ENCODE measurements at places on chromosomes 16 and 17.

DNA sequence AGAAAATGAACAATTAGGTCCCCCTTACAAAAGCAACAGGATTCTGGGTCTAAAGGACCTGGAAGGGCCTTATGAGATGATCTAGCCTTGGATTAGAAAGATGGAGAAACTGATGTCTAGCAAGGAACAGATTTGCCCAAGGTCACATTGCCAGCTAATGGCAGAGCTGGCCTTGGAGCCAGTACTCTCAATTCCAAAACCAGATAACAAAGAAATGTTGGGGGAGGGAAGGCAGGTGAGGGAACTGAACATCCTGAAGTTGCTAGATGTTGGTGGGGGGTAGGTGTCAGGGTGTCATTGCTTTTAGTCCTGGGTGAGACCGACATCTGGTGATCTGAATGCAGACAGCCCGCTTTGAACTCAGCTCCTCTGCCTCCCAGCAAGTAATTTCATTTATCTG lies 11.3 kb upstream of the ZNF423 start:
- no peak for DNase-seq

GRCh38 chr17:80797741-80798594 lies 193.7 kb upstream of the CHMP6 start:
- no peak for DNase-seq

- DNase-seq: no peak
Observed at GRCh38 chr17:81151278-81151677, 14.0 kb upstream of the PVALEF start.

GRCh38 chr17:80260791-80261158 lies at the start of gene RNF213:
TSS of gene RNF213 (plus strand) at chr17:80260852. CDS start at chr17:80263682, 2,830 bp downstream.
- no peak for DNase-seq

GRCh38 chr16:87918338-87918737 lies 18.0 kb downstream of the CA5A start:
- DNase-seq: no peak

GRCh38 chr16:53089434-53090285 lies 34.9 kb downstream of the CHD9 start:
- no peak for DNase-seq

DNA sequence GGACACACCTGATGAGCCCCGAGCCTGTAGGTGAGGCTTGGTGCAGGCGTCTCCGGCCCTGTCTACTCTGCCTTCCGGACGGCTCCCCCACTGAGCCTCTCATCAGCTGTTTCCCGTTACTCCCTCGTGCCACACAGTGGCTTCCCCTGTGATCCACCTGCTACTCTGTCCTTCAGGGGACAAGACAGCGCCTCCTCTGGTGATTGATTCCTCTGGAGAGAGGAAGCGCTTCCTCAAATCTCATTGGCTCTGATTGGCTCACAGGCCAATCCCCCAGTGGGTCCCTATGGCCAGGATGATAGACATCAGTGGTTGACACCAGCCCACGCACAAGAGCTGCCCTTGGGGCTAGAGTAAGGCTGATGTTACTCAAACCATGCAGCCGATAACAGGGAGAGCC lies 24.0 kb downstream of the RNF213 start:
- DNase-seq: no peak

- no peak for DNase-seq
Observed at GRCh38 chr17:56629531-56630075, 36.1 kb downstream of the NOG start.

- no peak for DNase-seq
Observed at GRCh38 chr17:2750721-2751120, 1.3 kb upstream of the CCDC92B start.

DNA sequence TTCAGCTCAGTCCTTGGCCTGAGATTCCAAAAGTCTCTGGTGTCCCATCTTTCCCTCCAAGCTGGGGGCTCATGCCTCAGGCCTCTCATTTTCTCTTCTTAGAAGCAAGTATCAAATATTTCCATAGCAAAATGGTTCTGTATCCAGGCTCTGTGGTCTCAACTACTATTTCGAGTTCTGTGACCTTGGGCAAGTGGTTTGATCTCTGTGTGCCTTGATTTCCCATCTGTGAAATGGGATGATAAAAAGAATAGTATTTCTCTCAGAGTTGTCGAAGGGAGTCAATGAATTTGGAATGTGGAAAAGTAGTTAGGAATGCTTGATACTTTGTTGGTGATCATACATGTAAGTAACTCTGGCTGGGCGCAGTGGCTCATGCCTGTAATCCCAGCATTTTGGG lies 6.4 kb downstream of the SYT17 start:
- no peak for DNase-seq

DNA sequence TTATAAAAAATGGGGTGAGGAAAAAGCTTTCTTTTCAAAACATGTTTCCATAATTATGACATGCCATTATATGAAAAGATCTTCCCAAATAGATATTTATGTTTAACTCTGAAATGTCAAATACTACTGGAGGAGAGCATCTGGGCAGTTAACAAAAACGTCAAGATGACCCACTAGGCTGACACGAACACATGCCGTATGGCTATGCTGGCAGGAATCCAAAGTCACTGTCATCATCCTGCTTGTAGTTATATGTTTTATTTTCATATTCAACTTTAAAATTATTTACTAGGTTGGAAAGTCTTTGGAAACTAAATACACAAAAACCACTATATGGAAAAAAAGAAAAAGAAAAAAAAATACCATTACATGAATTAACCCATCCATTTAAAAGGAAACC lies 27.3 kb downstream of the ANKFY1 start:
- no peak for DNase-seq

- no peak for DNase-seq
Observed at GRCh38 chr17:41176744-41177387, 1.2 kb downstream of the KRTAP4-2 start.

GRCh38 chr16:68367030-68367429 lies 56.2 kb downstream of the PRMT7 start:
- DNase-seq: no peak

- DNase-seq: peak; percentile 95
Observed at GRCh38 chr16:30185683-30186421, 2.5 kb downstream of the CORO1A start.

DNA sequence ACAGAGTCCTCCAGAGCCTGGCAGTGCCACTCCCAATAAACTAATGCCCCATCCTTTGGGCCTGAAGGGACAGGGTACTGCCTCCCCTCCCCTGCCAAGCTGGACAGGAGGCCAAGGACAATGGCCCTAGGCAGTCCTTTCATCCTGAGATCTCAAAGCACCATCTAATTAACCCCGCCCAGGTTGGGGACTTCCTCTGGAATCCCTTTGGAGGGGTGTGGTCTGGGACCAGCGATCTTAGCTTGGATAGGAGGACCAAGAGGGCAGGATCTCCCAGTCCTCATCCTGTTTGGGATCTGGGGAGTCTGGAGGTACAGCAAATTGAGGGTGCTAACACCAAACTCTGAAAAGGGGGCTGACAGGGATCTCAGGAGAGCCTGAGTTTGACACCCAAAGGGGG lies 18.2 kb upstream of the SP6 start:
- no peak for DNase-seq

DNA sequence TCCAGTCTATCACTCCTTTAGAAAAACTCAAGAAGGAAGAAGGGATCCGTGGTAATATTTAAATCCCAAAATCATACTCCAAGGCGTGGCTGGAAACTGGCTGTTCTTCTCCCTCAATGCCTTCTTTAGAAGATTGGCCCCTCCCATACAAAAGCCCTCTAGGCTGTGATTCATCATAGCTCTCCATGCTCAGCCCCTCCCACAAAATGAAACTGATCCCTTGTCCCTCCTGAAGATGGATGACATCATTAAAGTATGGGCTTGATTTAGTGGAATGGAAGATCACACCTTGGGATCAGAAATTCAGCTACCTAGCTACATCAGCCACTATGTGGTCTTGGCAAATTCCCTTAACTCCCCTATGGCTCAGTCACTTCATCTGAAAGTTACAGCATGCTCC lies 4.1 kb downstream of the GRIN2A start:
- no peak for DNase-seq

DNA sequence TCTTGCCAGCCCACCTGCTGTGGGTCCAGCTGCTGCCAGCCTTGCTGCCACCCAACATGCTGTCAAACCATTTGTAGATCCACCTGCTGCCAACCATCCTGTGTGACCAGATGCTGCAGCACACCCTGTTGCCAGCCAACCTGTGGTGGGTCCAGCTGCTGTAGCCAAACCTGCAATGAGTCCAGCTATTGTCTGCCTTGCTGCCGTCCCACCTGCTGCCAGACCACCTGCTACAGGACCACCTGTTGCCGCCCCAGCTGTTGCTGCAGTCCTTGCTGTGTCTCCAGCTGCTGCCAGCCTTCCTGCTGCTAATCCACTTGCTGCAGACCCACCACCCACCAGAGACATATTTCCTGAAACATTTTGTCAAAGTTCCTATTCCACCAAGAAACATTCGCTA lies 641 bp downstream of the KRTAP9-1 start:
- DNase-seq: no peak

DNA sequence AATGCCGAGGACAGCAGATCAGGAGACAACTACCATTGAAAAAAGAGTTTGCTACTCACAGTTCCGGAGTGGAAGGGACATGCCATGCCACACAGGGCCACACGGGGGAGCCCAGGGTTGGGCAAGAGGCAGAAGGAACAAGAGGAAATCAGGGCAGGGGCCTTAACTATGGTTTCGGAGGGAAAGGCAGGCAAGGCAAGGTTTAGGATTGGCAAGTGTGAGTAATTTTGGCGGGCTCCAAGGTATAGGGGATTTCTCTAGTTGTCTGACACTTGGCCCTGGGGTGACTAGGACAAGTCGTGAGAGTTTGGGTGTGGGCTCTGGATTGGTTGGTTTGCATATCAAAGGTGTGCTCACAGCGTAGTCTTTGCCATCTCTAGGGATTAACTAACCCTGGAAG lies 27.0 kb upstream of the NTN1 start:
- DNase-seq: no peak

DNA sequence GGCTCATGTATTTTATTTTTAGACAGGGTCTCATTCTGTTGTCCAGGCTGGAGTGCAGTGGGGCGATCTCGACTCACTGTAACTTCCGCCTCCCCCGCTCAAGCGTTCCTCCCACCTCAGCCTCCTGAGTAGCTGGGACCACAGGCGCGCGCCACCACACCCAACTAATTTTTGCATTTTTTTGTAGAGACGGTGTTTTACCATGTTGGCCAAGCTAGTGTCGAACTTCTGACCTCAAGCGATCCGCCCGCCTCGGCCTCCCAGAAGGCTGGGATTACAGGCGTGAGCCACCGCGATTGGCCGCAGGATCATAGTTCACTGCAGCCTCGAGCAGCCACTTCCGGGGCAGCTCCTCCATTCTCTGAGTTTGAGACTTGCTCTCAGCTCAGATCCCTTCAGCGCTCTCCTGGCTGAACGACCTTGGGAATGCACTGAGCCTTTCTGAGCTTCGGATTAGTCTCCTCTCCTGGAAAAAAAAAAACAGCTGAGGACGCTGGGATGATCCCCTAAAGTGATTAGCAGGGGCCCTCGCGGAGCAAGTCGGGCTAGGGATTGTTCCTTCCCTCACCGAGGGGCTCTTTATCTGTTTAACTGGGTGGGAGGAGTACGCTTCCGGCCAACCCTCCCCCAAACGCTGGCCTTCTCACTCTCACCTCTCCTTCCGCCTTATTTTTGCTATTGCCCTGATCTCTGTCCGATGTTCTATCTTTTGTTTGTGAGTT lies 1.1 kb upstream of the PKMYT1 start:
- DNase-seq: no peak

DNA sequence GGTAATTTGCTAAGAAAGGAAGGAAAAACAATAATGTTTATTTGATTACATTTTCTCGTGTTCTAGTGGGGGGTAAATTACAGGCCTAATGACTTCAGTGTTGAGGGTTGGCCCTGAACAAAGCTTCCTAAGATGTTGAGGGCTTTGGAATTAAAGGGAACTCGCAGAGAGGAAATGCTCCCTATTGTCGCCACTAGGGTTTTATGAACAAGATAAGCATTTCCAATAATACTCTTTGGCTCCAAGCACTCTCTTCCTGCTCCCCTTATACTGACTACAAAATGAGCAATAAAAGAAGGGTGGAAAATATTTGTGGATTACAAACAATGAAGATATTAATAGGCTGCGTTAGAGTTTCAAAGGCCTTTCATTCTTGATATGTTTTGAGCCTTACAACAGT lies 363.6 kb downstream of the HS3ST3B1 start:
- DNase-seq: no peak

DNA sequence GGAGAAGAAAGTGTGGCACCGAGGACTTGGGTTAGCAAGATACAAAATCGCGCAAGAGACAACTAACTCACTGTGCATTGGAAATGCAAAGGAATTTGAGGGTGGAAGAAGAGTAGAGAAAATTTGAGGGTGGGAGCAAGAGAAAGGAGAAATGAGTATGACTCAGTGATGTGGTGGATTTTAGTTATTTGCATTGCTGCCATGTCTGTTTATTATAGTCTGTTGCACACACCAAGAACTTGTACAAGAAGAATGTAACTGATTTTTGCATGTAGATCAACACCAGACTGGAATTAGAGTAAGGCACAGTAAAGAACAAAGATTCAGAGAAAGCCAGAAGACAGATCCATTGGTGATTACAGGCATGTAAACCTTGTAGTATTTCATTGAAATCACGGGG lies 71.6 kb upstream of the SMIM36 start:
- DNase-seq: no peak

- DNase-seq: no peak
Observed at GRCh38 chr17:79537061-79537460, 73.8 kb downstream of the RBFOX3 start.

DNA sequence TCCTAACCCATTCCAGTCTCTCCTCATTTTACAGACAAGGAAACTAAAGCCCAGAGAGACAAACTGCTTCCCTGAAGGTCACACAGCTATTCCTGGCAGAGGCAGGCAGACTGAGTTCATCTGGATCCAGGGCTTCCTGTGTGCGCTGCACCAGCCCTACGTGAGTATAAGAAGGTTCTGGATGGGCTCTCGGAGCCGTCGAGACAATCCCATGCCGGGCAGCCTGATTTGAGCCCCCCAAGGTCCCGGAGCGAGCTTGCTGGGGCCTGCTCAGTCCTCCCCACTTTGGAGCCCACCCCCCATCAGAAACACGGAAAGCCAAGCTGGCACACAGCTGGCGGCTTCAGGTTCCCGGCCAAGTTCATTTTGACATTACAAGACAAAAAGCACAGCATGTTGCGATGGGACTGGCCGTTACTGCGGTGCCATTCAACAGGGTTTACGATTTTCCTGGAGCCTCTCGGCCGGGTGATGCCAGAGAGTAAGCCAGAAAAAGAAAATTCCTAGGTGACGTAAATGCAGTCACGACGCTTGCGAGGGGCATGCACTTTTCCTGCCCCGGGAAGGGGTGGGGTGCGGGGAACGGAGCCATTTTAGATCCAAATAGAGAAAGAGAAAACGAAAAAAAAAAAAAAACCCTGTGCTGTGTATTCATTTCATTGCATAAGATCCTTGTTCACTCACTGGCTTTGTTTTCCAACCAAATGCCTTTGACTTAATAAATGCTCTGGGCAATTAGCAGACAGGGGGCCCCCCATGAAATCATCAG lies 167.1 kb upstream of the FOXF1 start:
- DNase-seq: no peak

GRCh38 chr16:55471448-55472097 lies 7.4 kb upstream of the MMP2 start:
- DNase-seq: no peak

All from SIG-M5 (cell line).